Fibroblast of the aortic adventitia (primary cell): ENCODE measurements at places on chromosomes 11 and 22. TPM values are rescaled to one million over a fixed set of nuclear protein-coding genes. Genes with fewer than 3 reads are reported as not detected.
A peak's percentile ranks its signal among the peaks of the same experiment; 100 is the strongest.

- DNase-seq, result no peak
These were observed 69.4 kb downstream of the BUD13 start for GRCh38 chr11:116703421-116703820.

DNA sequence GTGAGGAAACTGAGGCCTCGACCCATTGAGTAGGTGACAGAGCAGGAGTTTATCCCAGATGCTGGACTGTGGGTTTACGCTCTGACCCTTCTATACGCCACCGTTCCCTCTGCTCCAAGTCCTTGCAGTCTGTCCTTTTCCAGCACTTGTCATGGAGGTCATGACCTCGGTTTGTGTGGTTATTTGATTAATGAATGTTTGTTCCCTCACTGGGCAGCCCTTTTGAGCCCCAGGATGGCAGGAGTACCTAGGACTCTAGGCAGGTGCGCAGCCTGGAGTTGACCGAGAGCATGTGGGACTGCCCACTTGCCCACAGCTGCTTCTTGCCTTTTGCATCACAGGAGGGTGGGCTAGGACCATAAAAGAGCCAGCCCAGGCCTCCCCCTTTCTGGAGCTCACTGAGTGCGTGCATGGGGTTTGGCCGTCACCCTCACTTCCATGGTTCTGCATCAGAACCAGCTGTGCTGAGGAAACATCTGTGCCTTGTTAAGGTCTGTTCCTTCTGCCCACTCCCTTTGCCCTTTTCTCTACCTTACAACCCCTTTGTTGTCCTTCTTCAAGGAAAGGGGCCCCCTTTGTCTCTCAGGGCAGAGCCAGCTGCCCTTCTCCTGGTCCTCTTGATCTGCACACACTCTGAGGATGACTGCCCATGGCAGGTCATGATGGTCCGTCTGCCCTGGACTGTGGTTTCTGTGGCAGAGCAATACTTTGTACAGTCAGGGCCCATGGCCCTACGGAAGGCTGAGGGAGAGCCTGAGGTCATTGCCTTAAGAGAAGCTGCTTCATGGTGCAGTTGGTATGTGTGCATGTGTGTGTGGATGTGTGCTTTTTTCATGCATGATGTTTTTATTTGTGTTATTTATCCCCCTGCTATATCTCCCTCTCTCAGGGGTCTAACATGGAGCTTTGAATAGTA lies 38.2 kb downstream of the BMAL1 start:
- DNase-seq, result no peak

GRCh38 chr11:121012091-121012490 lies 11.8 kb upstream of the TBCEL start:
- DNase-seq, result no peak

DNA sequence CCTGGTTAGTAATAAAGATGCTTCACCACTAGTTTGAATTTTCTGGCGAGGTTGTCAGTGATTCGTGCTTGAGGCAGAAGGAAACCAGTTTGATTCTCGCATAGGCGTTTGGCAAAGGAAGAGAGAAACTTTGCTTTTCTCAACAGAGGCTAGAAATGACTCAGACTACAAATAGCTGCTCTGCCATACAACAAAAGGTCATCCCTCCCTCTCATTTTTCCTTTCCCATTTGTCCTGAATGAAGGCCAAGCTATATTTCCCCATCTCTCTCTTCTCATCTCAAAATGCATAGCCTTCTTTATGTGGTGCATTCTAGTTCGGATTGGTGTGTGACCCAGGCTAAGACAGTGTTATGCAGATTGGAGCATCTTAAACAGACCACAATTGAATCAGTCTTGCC lies 741.4 kb downstream of the NTM start:
- DNase-seq, result peak; percentile 96

DNA sequence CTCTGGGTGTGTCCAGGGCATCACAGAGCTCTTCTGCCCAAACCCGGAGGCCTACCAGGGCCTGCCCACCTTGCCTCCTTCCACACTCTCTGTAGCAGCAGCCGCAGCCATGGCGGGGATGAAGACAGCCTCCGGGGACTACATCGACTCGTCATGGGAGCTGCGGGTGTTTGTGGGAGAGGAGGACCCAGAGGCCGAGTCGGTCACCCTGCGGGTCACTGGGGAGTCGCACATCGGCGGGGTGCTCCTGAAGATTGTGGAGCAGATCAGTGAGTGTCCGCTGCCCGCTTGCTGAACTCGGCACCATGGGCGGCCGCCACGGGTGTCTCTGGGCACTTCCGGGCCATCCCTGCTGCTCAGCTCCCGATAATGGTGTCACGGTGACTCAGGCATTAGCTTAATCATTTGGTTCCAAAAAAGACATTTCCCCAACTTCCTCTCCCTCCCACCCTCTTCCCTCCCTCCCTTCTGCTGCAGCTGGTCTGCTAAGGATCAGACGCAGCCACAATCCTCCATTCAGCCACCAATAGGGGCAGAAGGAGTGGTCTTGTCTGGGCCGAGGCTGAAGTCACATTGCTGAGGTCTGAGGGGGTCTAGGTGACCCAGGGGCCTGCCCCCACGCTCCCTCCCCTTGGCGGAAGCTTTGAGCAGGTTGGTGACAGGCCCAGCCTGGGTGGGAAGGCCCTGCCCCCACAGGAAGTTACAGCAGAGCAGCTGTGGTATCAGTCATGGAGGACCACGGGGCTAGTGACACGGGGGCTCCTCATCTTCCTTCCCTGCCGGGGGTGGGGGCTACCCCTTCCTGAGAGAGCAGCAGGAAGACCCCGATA lies 950 bp downstream of the FERMT3 start:
- peak; percentile 74 for DNase-seq

DNA sequence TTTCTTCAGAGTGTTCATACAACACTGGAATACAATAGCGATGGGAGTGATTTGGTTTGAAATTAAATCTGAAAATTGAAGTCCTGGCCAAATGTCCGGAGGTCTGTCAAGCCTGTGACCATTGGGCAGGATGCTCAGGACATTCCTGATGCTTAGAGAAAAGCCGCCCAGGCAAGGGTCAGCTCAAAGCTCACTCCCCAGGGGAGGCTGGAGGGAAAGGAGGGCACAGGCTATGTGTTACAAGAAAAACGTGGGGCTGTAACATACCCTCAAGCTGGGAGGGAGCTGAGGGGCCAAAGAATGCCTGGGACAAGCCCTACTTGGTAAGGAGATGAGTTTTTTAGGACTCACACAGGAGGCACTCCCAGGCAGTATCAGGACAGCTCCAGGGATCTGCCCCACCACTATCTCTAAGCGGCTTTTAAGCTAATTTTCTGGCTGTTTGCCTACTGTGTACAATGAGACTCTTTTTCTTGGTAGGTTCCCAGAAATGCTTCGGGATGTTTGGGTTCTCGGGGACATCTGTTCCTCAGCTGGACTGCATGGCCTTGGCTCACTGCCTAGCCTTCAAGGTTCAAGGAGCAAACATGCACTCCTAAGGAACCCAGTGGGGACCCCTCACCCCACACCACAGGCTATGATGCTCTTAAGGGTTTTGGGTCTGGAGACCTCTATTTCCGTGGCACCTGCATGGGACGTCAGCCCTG lies 500.1 kb downstream of the BRD1 start:
- DNase-seq, result no peak

- DNase-seq, result no peak
These were observed 4.2 kb downstream of the PDE2A start for GRCh38 chr11:72670041-72670440.

- no peak for DNase-seq
These were observed 348.4 kb upstream of the NARS2 start for GRCh38 chr11:78922859-78923625.

- DNase-seq, result no peak
These were observed 4.6 kb downstream of the GATD1 start for GRCh38 chr11:772429-773390.

GRCh38 chr22:20129747-20130014 lies 1.9 kb upstream of the ZDHHC8 start:
- no peak for DNase-seq

DNA sequence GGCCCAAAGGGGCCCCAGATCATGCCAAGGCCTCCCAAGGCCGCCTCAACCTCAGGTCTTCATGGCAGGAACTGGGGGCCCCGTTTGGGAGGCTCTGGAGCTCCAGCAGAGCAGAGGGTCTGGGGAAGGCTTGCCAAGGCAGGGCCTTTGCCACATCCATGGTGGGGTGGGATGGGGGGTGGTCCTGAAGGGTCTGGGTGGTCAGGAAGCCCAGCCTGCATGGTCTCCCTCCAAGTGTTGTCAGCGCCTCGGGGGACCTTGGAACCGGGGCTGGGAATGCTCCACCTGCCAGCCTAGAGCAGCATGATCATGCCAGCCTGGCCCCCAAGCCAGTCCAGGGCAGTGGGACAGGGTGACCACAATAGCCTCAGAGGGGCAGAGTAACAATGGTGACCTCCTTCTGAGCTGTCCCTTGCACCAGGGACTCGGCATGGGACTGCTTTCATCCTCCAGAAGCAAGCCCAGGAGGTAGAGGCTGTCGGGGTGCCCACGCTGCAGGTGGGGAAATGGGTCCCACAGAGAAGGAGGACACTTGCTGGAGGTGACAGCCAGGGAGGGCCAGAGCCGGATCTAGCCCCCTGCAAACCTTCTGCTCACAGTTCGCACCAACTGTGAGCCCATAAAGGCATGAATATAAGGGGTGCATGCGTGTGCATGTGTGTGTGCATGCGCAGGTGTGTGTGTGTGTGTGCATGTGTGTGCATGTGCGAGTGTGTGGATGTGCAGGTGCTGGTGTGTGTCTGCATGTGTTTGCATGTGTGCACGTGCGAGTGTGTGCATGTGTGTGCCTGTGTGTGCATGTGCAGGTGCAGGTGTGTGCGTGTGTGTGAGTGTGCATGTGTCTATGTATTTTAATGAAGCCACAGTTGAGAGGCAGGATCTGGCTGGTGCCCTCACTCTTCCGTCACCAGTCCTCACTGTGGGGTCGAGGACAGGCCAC lies 63.8 kb downstream of the MYEOV start:
- DNase-seq, result no peak

DNA sequence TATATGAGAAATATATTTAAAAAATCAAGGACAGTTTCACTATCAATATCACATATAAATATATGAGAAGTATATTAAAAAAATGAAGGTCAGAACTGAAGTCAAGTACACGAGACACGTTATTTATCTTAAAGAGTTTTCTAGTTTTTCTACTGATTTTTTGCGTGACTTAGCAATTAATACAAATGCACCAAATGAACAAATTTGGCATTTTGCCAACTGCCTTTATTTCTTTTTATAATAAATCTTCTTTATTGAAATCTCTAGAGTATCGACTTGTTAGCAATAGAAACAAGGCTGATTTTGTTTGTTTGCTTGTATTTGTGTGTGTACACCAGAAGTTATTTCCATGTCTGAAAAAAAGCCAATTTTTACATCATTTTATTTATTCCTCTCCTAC lies 1684.7 kb upstream of the RAG2 start:
- no peak for DNase-seq

GRCh38 chr11:17021511-17021910 lies 7.3 kb upstream of the PLEKHA7 start:
- DNase-seq, result no peak

- DNase-seq, result no peak
These were observed 20.8 kb upstream of the SMIM38 start for GRCh38 chr11:69134957-69135356.

GRCh38 chr11:32555091-32555490 lies 28.5 kb upstream of the EIF3M start:
- no peak for DNase-seq

DNA sequence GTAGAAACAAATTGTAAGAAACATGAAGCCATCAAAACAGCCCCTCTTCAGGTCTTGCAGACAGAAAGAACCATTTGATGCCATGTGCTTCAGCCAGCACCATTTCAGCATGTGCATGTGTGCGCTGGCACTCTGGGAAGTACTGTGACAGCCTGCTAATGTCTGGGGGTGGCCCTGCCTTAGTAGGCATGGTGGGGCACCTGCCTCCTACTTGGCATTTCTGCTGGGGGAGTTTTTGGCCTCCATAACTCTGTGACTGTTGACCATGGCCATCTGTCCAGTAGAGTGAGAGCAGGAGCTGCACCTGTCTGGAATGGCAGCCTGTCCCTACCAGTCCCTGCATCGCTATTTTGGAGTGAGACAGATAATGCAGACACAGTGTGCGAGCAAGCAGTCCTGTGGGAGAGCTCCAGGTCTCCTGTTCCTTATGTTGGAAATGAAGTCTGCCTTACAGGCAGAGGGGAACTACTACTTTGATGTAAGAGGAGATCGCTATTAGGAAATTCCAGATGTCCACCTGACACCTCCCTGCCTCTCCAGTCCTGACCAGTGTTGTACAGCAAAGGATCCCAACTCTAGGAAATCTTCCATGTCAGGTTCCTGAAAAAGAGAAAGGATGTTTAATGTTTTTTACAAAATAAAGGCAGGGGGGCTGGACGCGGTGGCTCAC lies 102.5 kb downstream of the ATXN10 start:
- no peak for DNase-seq

DNA sequence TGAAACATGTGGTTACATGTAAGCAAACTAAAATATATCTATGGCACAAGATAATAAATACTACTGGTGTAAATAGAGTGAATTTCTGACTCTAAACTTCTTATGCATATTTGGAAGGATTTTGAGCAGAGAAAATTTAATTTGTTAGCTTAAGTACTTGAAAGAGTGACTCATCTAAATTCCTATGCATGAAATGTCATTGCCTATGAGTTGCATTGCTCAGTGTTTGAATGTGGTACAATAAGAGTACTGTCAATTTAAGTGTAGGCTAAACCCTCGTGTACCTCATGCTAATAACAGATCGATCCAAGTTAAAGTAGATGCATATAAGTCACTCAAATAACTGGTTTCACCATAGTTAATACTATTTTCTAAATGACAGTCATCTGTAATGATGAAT lies 5.3 kb upstream of the CARD18 start:
- DNase-seq, result peak; percentile 63

DNA sequence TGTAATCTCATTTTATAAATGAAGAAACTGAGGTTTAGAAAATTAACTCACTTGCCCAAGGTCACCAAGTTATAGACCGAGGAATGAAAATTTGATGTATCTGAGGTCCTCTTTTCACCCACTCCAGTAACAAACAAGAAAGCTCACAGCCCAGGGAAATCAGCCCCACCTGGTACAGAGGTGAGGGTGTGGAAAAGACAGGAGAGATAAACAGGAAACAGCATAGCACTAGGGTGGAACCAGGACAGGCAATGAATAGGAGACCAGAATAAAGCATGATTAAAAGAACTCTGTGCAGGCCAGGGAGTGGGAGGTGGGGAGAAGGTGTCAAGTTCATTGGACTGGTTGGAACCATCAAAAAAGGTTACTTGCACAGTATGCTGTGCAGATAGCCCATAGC lies 46.2 kb upstream of the SMCO4 start:
- no peak for DNase-seq

GRCh38 chr11:18890615-18891014 lies 48.6 kb downstream of the MRGPRX1 start:
- no peak for DNase-seq

Gene SHISAL1
- total RNA-seq, result 0.98 and 11.4 TPM in 2 replicates

Gene PAMR1
- 134 and 278 TPM in 2 replicates for total RNA-seq

Gene VSIG2
- not detected in 2 replicates for total RNA-seq

Gene KDELR3
- total RNA-seq, result 22.1 and 183 TPM in 2 replicates

Gene MYOD1
- total RNA-seq, result not detected in 2 replicates

Gene IGSF9B
- 1.7 and 3.2 TPM in 2 replicates for total RNA-seq

Gene MS4A6E
- total RNA-seq, result not detected in 2 replicates

Gene PNPLA3
- total RNA-seq, result 2.9 and 4.5 TPM in 2 replicates

Gene CST6
- 1.7 TPM in 1 of 2 replicates, not detected in the other for total RNA-seq

Gene FXYD6
- total RNA-seq, result 0.98 and 1.3 TPM in 2 replicates

Gene TCN2
- total RNA-seq, result 13.9 and 17.7 TPM in 2 replicates

Gene MRGPRX4
- not detected in 2 replicates for total RNA-seq

Gene BRSK2
- 0.36 TPM in 1 of 2 replicates, not detected in the other for total RNA-seq
